BJ (cell line): ENCODE measurements at places on chromosomes 7 and 10.

DNA sequence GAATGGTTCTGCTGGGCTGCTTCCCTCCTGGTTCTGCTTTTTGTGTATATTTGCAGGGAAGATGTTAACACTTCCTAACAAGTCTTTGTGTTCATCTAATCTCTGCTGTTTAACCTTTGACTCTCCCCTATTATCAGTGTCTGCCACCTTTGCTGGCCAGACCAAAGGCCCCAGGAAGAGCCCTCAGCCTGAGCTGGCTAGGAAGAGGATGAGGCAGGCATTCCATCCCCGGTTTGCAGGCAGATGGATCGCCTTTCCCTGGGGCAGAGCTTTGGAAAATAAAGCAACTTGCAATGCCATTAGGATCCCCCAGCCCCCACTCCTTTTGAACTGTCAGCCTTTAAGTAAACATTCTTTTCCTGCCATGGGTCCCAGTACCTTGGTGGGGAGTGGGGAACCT lies 19.0 kb downstream of the DPCD start:
- DNase-seq, result no peak

DNA sequence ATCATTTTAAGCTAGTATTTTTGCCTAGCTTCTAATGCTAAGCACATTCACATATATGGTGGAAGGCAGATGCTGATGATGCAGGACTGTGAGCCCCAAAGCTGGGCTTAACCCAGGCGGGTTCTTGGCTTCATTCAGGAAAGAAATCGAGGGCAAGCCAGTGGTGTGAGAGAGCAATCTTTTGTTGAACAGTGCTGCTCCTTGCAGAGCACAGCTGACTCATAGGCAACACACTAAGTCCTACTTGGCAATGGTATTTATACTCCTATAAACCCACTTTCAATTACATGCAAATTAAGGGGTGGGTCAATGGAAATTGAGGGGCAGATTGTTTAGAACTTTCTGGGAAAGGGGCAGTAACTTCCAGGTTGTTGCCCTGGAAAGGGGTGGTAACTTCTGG lies 42.0 kb upstream of the CELF2 start:
- DNase-seq, result no peak

DNA sequence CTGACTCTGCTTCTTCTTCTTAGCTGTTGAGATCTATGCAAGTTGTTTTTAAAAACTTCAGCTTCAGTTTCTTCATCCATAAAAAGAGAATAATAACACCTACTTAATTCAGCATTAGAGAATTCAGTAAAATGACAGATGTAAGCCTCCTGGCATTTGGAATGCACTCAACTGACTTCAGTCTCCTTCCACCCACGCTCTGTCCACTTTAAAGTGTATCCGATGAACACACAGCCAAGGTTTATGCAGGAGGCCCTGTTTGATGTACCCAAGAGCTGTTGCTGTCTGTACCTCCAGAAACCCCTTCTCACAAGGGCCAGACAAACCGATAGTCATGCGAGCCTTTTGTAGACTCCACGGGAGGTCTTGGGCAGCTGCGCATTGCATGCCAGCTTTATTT lies 27.1 kb upstream of the SLC35B4 start:
- DNase-seq, result no peak

GRCh38 chr10:120415709-120416330 lies 41.2 kb upstream of the PLPP4 start:
- peak; percentile 64 for DNase-seq

- no peak for DNase-seq
Measured at GRCh38 chr7:28483112-28483511, 70.8 kb downstream of the CREB5 start.

DNA sequence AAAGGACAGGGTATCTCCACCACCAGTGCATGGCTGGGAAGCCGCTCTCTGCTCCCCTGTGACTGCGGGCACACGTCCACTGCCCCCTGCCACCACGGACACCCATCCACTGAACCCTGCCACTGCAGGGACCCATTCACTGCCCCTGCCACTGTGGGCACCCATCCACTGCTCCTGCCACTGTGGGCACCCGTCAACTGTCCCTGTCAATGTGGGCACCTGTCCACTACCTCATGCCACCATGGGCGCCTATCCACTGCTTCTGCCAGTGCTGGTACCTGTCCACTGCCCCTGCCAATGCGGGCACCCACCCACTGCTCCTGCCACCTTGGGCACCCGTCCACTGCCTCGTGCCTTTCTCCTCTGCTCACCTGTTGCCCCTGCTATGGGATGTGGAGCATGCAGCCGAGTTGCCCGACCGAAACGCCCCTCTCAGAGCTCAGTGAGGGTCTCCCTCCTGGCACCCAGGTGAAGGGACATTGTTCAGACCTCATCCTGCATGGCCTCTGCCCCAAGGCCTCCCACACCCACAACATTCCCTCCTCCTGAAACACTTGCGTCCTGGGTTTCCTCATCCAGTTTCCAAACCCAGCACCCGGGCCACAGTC lies 207.4 kb downstream of the ADARB2 start:
- DNase-seq, result no peak

- no peak for DNase-seq
Measured at GRCh38 chr7:157431951-157432540, 95.2 kb downstream of the DNAJB6 start.

DNA sequence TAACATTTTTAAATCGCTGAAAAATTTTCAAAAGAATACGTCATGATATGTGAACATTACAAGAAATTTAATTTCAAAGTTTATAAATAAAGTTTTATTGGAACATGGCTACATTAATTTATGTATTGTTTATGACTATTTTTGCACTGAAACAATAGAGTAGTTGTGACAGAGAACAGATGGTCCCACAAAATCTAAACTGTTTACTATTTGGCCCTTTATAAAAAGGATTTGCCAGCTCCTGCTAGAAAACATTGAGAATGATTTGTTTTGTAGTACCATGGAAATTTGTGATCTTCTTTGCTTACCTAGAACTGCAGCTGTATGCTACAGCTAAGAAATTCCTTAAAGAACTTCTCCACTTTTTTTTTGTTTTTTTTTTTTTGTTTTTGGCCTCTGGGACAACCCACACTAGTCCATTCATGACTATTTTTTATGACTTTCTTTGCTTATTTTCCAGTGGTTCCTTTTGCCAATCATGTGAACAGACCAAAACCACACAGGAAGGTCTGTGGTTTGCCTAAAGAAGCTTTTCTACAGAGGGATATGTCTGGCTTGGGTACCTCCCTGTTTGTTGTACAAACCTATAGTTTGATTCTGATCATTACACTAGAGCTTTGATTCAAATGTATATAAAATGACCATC lies 55.7 kb downstream of the ST7 start:
- peak; percentile 36 for DNase-seq

DNA sequence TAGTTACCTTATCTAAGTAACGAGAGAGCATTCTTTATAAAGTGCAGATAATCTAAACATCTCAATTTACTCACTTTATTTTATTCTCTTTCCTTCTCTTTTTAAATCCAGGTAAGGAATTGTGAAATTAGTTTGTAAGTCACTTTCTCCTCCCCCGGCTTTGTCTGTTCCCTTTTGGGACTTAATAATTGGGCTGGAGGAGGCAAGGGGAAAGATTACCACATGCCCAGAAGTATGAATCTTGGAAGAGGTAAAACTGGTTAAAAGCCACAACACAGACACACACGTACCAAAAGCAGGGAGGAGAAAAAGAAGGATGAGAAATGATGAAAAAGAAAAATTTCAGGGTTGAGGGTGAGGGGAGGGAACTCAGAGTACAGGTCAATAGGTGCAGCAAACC lies 63.3 kb upstream of the LRRC17 start:
- no peak for DNase-seq

DNA sequence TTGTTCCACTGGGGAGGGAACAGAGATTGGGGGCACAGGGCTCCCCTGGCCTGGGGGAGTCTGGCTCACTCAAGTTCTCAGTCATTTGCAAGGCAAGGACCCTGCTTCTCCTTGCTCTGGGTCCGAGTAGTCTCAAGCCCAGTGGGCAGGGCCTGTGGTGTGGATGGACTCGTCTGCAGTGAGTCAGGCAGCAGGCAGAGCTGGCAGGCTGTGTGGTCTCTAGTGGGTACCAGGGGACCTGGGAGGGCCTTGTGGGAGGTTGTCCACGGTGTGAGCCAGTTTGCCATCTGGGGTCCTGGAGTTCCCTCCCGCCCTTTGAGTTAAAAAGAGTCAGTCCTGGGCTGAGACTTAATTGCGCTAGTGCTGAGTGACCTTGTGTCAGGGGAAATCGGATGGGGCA lies 8.8 kb upstream of the SH2D4B start:
- DNase-seq, result no peak

- no peak for DNase-seq
Measured at GRCh38 chr7:131835141-131835540, 278.7 kb upstream of the PODXL start.

DNA sequence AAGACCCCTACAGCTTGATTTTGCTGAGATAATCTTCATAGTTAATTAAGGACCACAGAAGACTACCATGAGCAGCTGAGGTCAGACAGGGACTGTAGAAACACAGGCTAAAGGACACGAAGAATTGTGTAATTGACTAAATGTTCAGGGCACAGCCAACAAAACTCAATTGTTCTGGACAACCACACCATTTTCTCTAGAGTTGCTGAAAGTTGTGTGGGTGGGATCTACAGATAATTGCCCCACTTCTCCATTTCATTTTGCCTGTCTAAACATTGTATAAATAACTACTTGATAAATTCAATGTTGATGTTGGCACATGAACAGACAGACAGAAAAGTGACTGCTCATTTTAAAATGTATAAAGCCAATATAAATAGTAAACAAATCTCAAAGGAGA lies 39.0 kb upstream of the SLC16A12 start:
- DNase-seq, result no peak

GRCh38 chr10:71078454-71079145 lies 133.8 kb upstream of the UNC5B start:
- no peak for DNase-seq

GRCh38 chr10:133461027-133461426 lies 7.3 kb downstream of the SCART1 start:
- DNase-seq, result no peak

GRCh38 chr10:125061557-125062226 lies 98.7 kb downstream of the CTBP2 start:
- DNase-seq, result no peak

DNA sequence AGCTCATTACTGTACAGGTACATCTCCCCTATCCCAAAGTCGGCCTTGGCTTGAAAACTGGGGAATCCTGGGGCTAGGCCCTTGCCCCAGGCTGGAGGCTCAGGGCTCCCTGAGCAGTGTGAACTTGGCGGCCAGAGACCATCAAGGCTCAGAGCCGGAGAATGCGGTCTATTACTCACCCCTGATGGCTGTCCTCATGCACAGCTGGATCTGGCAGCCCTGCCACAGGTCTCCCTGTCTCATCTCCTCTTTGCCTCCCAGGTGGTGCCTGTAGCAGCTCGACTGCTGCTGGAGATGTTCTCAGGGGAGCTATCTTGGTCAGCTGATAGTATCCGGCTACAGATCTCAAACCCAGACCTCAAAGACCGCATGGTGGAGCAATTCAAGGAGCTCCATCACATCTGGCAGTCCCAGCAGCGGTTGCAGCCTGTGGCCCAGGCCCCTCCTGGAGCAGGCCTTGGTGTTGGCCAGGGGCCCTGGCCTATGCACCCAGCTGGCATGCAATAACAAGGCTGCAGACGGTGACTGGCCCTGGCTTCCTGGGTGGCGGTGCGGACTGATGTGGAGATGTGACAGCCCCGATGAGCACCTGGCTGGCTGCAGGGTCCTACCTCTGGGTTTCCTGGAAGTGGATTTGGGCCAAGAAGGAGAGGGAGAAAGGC lies 10.7 kb downstream of the IRF5 start:
- DNase-seq, result no peak

GRCh38 chr7:93119191-93119905 lies 1.6 kb upstream of the SAMD9 start:
- peak; percentile 30 for DNase-seq

DNA sequence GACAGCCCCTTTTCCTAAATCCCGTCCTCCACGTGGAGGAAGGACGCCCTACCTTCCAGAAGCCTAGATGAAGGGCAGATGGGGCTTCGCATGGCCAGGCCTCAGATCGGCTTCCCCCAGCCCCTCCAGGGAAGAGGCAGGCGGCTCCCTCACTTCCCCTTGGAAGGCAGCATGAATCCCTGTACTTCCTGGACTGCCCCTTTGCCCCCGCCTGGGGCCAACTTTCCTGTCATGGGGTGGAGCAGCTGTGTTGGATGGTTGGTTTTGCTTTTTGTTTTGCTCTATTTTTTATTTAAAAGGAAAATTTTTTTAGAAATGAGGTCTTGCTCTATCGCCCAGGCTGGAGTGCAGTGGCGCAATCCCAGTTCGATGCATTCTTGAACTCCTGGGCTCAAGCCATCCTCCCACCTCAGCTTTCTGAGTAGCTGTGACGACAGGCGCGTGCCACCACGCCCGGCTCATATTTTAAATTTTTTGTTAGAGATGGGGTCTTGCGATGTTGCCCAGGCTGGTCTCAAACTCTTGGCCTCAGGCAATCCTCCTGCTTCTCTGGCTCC lies 27.2 kb downstream of the GTF2IRD1 start:
- peak; percentile 41 for DNase-seq

DNA sequence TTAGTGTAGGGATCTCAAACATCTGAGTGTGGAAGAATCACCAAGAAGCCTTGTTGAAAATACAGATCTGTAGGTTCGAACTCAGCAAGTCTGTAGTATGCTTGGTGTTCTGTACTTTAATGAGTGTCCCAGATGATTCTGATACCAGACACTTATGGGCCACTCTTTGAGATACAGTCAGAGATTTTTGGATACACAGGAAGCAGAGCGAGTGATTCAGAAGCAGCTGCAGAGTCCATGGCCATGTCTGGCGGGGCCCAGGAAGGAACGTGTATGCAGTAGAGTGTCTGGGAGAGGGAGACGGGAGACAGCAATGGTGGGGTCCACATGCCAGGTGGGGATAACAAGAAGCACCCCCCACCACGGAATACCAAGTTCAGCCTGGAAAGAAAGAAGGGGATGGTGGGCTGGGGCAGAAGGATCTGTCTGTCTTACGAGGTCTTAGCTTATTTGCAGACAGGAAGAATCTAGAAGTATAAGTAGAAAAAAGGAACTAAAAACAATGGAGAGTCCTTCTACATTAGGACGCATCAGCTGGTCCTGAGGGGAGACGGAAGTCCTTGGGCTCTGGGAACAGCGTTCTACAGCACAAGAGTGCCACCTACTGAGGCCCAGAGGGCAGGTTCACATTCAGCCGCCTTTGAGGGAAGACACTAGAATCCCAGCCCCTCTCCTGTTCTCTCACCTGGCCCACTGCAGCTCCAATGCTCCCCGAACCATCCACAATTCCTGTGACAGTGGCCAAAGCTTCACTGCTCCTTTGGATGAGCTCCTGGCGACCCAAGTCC lies 55.4 kb downstream of the SLC37A3 start:
- no peak for DNase-seq
